ENCODE measurements at places on chromosomes 12 and 14.

GRCh38 chr12:14283489-14284144 is 81.9 kb upstream of the ATF7IP start:
- no peak for DNase-seq

DNA sequence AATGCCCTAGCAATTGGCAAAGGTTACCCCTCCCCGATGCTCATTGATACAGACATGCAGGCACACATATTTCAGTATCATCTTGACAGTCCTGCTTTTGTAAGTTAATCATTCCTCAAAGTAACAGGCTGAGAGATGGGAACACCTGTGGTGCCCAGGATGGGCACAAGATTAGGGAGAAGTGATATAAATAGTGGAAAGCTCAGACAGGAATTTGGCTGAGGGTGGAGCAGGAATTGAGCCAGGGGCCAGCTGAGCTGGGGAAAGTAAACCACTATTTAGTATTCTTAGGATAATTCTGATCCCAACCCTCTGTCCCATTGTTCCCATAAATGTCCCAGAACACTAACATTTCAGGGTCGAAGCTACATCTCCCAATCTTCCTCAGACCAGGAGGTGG is 38.3 kb downstream of the DAO start:
- DNase-seq = no peak

- no peak for DNase-seq
Measured at GRCh38 chr12:83149987-83150386, 463.3 kb downstream of the TMTC2 start.

DNA sequence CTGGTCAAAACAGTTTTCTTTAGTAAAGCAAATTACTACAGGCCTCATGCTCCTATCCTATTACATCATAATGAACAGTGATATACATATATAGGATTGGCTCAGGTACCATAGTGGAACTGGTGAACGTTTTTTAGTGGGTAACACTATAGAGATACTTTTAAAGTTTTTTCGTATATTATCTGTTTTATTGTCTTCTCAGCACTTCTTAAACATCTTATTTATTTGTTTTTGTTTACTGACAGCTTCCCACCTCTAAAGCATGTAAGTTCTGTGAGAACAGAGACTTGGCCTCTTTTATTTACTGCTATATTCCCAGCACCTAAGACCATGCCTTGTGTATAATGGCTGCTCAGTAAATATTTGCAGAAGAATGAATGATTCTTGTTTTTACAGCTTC is 81.1 kb upstream of the PSMA6 start:
- no peak for DNase-seq

- DNase-seq = no peak
Measured at GRCh38 chr12:53345486-53346188, 9.5 kb upstream of the SP7 start.

GRCh38 chr12:6941782-6942181 is 1.8 kb upstream of the RNU7-1 start:
- DNase-seq = no peak

DNA sequence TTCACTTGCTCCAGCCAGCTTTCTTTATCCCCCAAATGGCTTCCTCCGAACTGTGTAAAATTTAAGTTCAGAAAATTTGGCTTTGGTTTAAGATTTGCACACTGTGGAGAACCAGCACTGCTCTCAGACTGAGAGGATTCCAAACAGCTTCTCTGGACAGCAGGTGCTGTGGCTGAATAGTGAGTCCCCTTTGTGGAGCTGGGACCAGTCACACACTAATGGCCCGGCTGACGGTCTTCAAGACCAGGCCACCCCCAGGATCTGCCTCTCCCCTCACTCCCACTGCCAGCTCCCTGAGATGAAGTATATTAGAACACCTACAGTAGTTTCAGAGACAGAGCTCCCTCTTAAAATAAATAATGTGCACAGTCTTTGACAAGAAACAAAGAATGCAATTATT is 267.3 kb downstream of the BCAT1 start:
- no peak for DNase-seq

DNA sequence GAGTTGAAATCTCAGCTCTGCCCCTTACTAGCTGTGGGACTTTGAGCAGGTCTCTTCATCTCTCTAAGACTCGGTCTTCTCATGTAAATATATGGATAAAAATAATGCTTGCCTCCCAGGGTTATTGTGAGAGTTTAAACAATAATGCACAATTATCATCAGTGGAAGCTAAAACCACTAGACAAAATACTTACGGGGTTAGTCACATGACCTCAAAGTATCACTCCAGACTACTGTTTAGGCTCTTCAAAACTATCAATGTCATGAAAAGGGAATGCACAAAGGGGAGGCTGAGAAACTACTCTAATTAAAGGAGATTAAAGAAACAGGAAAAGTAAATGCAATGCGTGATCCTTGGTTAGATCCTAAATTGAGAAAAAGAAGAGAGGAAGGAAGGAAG is 24.5 kb upstream of the TSPAN11 start:
- no peak for DNase-seq

GRCh38 chr14:22601996-22602395 is 3.9 kb downstream of the ABHD4 start:
- DNase-seq = no peak

DNA sequence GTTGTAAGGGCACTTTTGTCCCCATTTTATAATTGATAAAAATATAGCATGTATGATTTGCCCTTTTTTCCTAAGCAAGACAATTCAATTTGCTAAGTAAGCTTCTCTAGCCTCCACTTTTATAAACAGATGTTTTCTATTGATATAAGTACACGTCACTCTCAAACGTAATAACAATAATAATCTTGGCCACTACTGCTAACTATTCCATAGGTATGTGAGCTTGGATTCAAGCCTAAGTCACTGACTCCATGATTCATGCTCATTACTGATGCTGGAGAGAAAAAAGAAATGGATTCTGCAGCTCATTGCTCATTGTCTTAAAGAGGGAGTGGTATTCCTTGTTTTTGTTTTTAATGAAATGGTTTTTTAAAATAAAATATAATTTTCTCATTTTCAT is 661.0 kb downstream of the GALC start:
- DNase-seq = no peak

GRCh38 chr14:95711476-95712176 is 2.3 kb downstream of the TCL1A start:
- no peak for DNase-seq

GRCh38 chr12:126095748-126096510 is 1030.7 kb downstream of the AACS start:
- DNase-seq = no peak

- DNase-seq = no peak
Measured at GRCh38 chr12:52306731-52307130, 14.5 kb downstream of the KRT83 start.

DNA sequence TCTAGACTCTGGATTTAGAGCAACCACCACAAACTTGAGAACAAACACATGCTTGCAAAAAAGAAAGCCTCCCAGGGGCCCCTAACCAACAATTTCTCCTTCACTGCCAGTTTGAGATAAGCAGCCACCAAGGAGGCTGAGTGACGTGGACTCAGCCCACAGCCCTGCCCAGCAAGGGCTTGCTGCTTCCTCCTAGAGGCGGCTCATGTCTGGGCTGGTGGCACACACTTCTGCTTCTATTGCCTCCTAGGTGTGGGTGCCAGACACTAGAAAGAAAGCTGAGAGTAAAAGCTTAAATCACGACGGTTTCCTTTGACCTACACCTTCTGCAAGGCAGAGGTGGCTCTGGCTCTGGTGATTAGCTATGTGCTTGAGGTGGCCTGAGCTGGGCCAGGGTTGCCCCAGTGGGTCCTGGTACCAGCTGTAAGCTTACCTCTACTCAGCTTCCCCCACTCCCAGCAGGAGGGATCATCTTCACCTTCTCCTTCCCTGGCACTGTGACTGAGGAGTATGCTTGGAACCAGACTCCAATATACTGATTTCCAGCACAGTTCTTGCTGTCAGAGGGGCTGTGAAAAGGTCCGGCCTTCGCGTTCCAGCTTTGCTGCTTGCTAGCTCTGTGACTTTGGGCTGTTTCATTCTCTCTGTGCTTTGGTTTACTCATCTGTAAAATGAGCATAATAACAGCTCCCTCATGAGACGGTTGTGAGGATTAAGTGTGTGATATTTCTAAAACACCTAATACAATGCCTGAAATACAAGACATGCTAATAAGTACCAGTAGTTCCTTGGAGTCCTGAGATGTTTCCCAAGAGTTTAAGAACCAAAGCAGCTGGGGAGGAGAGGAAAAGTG is 89.7 kb upstream of the PARP11 start:
- peak; percentile 5 for DNase-seq

- DNase-seq = no peak
Measured at GRCh38 chr14:24513009-24513408, 4.9 kb upstream of the CMA1 start.

- no peak for DNase-seq
Measured at GRCh38 chr12:10031771-10032175, 1.3 kb downstream of the CLEC9A start.

GRCh38 chr12:82593901-82594396 is 92.8 kb upstream of the TMTC2 start:
- DNase-seq = no peak

DNA sequence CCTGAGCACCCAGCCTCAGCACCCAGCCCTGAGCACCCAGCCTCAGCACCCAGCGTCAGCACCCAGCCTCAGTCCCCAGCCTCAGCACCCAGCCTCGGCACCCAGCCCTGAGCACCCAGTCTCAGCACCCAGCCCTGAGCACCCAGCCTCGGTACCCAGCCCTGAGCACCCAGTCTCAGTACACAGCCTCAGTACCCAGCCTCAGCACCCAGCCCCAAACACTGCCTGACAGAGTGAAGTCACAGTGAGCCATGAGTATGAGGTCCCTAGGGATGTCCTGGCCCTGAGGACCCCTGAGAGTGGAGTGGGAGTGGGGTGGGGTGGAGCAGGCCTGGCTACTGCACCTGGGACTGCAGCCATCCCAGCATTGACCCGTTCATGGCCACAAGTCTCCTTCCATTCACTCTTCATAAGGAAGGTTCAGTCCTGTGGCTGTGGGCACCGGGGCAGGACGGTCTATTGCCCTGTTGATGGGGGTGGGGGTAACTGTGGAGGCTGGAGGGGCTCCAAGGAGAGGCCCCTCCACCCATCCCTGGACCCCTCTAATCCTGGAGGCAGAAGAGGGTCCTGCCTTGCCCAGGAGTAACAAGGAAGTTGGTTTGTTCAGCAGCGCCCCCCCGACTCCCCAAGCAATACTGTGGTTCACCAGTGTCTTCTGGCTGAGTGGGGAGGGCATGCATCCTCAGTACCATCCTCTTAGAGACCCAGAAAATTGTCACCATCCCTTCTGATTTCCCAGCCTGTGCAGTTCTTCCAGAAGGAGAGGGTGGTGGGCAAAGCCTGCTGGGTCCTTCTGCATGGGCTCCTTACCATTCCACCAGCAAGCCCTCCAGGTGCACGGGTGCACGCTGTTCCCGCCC is 140.5 kb downstream of the ADGRD1 start:
- DNase-seq = no peak

- DNase-seq = no peak
Measured at GRCh38 chr12:29516431-29516875, 19.0 kb upstream of the OVCH1 start.

DNA sequence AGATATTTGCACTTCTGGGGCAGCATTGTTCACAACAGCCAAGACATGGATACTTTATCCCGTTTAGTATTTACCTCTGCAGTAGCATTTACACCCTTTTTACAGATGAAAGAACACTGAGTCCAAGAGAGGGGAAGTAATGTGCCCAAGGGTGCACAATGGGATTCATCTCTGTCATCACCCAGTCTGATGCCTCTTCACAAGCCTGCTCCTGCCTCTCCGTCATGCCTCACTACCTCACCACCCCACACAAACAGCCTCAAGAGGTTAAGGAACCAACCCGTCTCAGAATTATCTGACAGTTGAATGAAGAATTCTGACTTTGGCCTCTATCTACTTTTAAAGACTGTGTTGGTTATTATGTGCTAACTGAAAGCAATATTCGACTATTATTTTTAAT is 368.4 kb downstream of the ATP23 start:
- DNase-seq = no peak

- DNase-seq = no peak
Measured at GRCh38 chr12:124026755-124027745, 54.0 kb downstream of the ZNF664 start.

GRCh38 chr14:24959791-24960331 is 90.1 kb downstream of the STXBP6 start:
- DNase-seq = no peak

DNA sequence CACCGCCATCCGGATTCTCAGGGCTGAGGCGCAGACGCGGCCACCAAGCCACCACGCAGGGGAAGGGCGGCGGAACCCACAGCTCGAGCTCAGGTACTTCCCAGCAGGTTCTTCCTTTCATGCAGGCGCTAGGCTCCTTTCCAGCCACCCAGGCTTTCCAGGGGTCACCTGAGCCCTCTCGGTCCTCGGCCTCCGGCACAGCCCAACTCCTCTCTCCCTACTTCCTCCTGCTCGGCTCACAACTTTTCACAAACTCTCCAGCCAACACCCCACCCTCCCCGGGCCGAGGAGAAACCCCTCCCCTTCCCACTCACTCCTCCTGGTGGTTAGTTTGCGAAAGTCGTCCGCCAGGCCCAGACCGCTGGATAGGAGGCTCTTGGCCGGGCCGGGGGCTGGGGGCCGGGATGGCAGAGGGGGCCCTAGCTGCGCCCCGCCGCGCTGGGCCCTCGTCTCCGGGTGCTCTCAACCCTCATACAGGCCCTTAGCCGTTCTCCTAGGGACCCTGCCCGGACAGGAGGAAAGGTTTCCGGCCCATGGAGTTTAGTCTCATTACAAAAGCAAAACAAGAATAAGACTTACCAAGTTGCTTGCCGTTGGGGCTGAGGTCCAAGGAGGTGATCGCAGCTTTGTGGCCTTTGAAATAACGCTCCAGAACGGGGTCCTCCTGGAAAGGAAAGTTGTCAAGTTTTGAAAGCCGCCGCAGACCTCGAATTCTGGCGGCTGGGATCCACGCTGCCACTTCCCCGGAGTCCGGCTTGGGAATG is at the start of gene GALNT4:
TSS of gene GALNT4 (minus strand) at position 256 of the 764 bp plus-strand sequence. CDS start at position 9, 247 bp downstream.
- peak; percentile 54 for DNase-seq

- DNase-seq = no peak
Measured at GRCh38 chr14:54475911-54476310, 12.9 kb downstream of the GMFB start.

- no peak for DNase-seq
Measured at GRCh38 chr14:106586098-106586704, 1059.8 kb downstream of the TMEM121 start.

DNA sequence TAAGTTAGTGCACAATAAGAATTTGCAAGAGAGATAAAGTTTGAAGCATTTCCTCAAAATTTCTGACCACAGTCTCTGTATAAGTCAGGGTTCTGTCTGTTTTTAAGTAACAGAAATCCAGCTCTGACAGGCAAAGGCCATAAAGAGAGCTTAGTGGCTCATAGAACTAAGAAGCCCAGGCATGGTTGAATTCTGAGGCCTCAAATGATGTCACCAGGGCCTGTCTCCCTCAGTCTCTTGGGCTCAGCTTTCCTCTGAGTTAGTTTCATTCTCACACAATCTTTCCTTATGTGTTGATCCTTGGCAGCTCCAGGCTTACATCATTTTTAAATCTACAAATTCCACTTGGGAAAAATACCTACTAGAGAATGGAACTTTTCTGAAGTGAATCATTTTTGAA is 173.4 kb upstream of the ATP2B1 start:
- DNase-seq = no peak

GRCh38 chr14:87108726-87109125 is 884.3 kb downstream of the GALC start:
- no peak for DNase-seq

All from brain pericyte (primary cell).